ENCODE measurements at places on chromosomes 4 and X.

DNA sequence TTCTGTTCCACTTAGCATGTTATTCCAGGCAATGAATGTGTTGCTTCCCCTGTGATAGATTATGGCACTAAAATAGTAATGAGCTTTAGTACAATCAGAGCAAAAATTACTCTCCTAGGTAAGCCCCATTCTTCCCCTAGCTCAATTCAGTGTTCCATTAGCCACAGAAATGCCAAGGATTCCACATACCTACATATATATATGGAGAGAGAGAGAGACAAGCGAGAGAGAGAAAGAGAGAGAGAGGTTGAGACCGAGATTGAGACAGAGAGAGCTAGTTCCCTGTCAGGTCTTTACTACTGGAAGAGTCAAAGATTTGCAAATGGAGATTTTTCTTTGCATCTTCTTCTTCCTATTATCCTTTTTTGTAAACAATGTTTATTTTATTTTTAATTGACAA lies 8.7 kb downstream of the LIMCH1 start:
- DNase-seq, result no peak

DNA sequence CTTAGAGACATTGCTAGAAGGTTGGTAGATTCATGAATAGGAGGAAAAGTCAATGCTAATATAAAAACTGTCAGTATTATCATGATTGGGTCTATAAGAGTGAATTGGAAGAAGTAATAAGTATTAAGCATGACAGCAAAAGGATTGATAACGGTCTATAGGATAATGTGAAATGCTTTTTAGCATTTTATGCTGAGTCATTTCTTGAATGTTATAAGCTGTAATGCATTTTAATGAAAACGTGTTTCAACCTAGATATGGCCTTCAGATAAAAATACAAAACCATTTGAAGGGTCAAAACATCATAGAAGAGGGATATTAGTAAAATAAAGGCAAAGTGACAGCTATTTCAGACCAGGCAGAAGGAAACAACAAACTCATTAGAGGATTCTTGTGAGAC lies 353.5 kb downstream of the SH2D1A start:
- DNase-seq, result no peak

DNA sequence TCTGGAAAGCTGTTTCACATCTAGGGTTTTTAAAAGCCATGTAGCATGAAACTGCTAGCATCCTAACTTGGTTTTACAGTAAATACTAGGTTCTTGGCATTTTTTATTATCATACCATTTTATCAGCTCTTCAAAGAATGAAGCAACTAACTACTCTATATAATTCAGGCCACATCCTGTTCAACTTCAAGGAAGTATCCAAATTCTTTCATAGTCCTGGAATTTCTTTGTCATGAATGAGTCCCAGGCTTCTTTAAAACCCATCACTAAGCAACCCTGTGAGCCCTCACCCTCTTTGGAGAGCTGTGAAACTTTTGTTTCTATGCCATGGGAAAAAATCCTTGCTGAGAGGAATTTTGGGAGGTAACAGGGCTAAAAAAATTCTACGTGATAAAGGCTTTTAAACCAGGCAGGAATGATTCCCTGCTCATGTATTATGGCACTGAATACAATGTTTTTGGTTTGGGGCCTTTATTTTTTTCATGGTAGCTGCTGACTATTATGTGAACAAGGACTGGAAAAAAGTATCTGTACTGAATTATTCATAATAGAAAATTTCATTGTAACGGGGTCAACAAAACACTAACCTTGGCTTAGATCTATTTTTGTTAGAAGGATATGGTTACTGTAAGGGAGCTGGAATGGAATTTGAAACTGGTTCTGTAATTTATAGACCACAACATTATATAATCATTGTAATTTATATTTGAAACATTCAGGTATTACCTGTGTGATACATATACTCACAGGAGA lies 164.9 kb downstream of the DCTD start:
- no peak for DNase-seq

DNA sequence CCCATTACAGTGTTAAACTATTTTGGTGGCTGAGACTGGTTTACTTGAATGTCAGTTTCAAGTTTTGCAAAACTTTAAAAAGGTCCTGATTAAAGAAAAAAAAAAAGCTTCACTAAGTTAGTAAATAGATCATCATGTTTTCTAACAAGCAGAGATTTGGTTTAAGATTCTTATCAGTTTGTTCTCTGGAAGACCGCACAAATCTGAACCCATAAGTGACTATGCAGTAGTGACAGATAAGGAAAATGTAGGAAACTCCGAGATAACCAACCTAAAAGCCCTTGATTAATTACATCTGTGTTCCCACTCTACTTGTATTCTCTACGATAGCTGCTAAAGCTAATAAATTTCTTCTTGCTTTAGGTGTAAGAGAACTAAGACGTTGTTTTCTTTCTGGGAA lies 1799.8 kb upstream of the ADGRL3 start:
- DNase-seq, result no peak

DNA sequence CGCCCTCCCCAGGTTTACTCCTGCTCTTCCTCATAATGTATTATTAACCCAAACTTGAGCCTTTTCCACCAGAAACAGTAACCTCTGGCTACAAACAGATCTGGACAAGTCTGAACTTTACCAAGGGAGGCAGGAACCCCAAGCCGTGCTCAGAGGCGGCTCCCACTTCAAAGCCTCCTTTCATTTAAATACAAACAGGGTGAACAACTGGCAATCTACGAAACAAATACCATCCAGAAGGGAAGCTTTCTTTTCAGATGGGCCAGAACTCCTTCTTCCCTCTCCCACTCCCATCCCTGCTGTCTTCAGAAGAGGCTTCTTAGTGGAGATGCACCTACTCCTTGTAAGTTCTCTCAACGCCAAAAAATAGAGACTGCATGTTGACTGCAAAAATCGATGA lies 2.1 kb upstream of the GPC4 start:
- no peak for DNase-seq

- no peak for DNase-seq
Observed at GRCh38 chr4:95318483-95318882, 230.3 kb downstream of the UNC5C start.

GRCh38 chrX:110847334-110847733 lies 51.7 kb upstream of the CHRDL1 start:
- peak; percentile 10 for DNase-seq

GRCh38 chr4:155164718-155165117 lies 43.7 kb upstream of the NPY2R start:
- DNase-seq, result no peak

GRCh38 chr4:98466868-98467599 lies 191.4 kb downstream of the TSPAN5 start:
- DNase-seq, result no peak

GRCh38 chr4:113256946-113257345 lies 207.5 kb downstream of the ANK2 start:
- DNase-seq, result no peak

GRCh38 chr4:19743115-19743638 lies 508.5 kb upstream of the SLIT2 start:
- DNase-seq, result no peak

GRCh38 chr4:100872811-100873210 lies 355.0 kb upstream of the EMCN start:
- DNase-seq, result no peak

DNA sequence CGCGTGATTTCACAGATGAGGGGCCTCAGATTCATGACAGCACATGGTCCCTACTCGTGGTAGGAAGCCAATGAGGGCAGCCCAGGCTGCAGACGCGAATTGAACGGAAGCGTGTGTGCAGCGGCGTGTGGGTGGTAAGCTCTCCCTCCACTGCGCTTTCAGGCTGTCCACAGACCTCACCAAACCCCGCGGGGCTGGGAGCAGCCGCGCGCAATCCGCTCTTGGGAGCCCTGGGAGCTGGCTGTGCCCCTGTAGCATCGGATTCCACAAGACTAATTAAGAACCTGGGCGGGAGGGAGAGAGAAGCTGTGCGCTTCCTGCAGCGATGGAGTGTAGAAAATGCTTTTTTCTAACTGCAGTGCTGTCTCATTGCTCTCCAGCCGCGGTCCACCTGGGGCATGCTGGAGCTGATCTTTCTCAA lies 134.9 kb downstream of the STOX2 start:
- DNase-seq, result no peak

DNA sequence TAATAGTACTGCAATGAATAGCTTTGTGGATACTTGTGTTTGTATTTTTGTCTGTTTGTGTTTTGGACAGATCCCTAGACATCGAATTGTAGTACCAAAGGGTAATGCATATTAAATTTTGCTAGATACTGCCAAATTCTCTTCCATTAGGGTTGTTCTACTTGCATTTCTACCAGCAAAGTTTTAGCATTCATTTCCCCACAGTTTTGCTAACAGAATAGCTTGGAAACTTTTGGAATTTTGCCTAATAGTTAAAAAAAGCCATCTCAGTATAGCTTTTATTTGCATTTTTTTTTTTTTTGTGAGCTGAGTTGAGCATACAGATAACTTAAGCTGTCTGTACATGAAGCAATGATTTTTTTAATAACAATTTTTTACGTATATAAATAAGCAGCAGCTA lies 1084.9 kb downstream of the ADGRL3 start:
- no peak for DNase-seq

DNA sequence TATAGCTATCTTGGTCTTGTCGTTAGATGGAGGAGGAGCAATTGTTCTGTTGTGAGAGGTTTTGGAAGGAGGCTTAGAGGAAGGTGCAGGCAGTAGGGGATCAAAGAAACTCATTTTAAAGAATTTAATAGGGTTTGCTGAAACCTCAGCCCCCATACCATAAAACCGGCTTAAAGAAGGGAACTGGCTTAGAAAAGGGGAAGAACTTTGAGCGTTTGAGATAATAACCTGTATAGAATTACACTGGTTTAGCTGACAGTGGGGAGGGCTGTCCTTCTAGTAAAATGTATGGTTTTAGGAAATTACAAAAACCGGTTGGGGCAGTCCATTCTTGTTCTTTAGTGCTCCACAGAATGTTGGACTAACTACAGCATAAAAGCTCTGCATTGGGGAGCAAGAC lies 128.1 kb downstream of the KDM6A start:
- DNase-seq, result no peak

GRCh38 chrX:131322651-131323050 lies 33.5 kb upstream of the IGSF1 start:
- no peak for DNase-seq

DNA sequence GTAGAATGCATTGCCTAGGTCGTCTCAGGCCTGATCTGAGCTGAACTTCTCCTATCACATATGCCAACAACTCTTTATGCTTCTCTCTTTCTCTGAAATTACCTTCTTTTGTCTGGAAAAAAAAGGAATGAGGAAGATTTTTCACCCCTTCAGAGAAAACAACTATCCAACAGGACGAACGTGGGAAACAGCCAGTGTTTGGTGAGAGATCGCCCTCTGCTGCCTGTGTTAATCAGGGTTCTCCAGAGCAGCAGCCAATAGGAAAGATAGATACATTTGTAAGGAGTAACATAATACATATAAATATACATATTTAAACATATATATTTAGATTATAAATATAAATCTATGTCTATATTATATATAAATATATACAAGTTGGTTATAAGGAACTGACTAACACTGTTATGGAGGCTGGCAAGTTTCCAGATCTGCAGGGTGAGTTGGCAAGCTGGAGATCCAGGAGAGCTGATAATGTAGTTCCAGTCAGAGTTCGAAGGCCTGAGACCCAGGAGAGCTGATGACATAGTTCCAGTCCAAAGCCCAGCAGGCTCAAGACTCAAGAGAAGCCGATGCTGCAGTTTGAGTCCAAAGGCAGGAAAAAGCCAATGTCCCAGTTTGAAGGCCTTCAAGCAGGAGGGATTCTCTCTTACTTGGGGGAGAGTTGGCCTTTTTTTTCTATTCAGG lies 13.3 kb downstream of the CETN2 start:
- DNase-seq, result no peak

DNA sequence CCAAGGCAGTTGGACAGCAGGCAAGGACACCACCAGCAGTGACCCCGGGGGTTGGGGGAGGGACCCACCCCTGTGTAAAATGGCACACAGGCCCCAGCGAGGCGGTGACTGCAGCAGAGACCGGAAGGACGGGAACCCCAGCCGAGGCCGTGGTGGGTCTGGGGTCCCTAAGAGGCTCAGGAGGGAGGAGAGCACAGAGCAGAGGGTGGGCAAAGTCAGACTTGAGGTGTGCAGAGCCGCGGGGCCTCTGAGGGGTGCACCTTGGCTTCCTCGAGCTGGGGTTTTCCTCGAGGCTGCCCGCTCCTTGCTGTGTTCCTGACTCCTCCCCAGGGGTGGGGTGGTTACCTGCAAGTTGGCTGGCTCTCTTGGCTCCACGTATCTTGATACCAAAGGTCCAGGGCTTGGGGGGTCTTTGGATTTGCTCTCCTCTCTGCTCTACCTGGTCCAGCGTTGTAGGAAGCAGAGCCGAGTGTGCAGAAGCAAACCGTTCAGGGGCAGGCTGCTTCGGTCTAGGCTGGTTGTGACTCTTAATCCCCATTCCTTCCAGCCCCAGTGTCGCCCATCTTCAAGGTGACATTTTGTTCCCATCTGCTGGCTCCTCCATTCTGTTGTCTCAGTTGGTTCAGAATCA lies 37.9 kb upstream of the SORCS2 start:
- no peak for DNase-seq

DNA sequence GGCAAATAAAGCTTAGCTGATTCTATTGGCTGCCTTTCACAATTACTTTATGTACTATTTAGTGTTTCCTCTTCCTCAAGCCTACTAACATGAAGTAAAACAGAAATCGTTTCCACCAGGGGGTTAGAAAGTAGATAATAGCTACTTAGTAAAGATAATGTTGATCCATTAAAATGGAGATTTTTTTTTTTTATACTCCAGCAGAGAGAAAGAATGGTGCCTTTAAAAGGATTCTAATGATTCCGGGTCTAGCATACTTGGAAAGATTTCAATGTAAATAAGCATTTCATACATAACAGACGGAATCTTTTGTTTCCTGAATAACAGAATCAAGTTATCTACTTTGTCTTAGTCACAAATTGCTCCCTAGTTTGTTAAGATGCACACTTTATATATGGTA lies 37.1 kb downstream of the GK start:
- DNase-seq, result no peak

- DNase-seq, result no peak
Observed at GRCh38 chr4:100295792-100296191, 105.5 kb upstream of the DDIT4L start.

GRCh38 chrX:119008110-119008744 lies 33.8 kb downstream of the LONRF3 start:
- peak; percentile 23 for DNase-seq

GRCh38 chr4:177131736-177132135 lies 177.9 kb upstream of the NEIL3 start:
- DNase-seq, result no peak

DNA sequence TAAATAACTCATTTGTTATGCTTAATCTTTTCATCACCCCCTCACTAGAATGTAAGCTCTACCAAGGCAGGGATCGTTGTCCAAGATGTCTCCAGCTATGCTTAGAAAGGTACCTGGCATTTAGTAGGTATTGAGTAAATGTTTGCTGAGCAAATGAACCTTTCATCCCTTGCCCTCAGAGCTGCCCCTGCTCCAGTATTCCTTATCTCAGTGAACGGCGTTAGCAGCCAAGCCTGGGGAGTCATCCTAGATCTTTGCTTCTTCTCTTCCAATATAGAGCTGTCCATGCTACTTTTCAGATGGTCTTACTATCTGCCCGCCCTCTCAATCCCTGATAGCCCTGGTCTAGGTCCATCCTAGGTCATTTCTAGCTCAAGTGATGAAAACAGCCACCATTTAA lies 188.4 kb downstream of the NR3C2 start:
- no peak for DNase-seq

- DNase-seq, result no peak
Observed at GRCh38 chr4:17230727-17231126, 281.2 kb downstream of the QDPR start.
